ENCODE measurements at places on chromosomes 5 and 9.

GRCh38 chr5:124639095-124639665, 107.3 kb downstream of the ZNF608 start:
- DNase-seq = no peak

- no peak for DNase-seq
Observed at GRCh38 chr9:34291023-34291422, 38.0 kb downstream of the KIF24 start.

DNA sequence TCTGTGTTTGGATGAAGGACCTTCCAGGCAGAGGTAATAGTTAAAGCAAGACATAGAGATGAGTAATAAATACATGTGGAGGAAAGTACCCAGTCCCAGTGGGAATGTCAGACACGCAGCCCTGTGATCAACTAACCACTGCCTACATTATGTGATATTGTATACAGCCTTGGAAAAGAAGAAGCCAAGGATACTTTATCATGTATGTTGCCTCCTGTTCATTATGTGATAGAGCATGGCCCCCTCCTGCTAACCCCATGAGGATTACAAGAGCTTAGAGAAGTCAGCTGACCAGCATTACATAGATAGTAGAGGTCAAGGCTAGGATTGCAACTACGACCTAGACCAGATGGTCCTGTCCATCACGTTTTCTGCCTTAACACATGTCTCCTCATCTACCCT, 497.0 kb upstream of the TNC start:
- peak; percentile 68 for DNase-seq

- no peak for DNase-seq
Observed at GRCh38 chr9:94875300-94876020, 149.0 kb downstream of the AOPEP start.

- DNase-seq = no peak
Observed at GRCh38 chr5:115842952-115843351, 1.2 kb downstream of the AP3S1 start.

- DNase-seq = no peak
Observed at GRCh38 chr9:88418025-88418424, 29.8 kb downstream of the SPIN1 start.

DNA sequence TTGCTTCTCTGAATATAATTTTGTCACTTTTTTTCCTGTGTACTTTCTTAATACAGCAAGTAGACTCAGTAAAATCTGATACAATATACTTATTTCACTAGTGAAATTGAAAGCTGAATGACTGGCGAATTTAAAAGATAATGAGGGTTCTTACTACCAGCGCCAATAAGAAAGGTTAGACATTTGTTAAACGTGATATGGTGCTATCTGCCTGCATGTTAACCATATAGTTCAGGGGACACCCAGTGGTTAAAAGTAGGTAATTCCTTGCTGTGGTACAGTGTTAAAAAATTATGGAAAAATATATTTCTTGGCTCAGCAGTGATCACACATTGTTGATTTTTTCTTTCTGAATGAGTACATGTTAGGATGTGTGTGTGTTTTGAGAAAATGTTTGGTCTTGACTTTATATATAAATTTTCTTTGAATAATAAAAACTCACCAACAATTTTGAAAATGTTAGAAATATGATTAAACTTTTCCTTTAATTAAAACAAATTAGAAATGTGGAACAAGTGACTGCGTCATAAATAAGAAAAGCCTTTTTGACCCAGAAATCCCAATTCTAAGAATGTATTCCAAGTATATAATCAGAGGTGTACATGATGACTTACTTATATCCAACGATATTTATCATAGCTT, 25.8 kb downstream of the CAST start:
- peak; percentile 73 for DNase-seq

Data from amniotic epithelial cell (primary cell).